Left hindlimb (tissue), 1 donor: ENCODE measurements at places on chromosomes 12 and 14.

- no peak for DNase-seq
Observed at GRCh38 chr12:118655588-118655987, 279.2 kb downstream of the SUDS3 start.

- no peak for DNase-seq
Observed at GRCh38 chr14:24054324-24054641, 2.5 kb downstream of the CARMIL3 start.

GRCh38 chr12:61810486-61810885 is 449.7 kb upstream of the USP15 start:
- no peak for DNase-seq

DNA sequence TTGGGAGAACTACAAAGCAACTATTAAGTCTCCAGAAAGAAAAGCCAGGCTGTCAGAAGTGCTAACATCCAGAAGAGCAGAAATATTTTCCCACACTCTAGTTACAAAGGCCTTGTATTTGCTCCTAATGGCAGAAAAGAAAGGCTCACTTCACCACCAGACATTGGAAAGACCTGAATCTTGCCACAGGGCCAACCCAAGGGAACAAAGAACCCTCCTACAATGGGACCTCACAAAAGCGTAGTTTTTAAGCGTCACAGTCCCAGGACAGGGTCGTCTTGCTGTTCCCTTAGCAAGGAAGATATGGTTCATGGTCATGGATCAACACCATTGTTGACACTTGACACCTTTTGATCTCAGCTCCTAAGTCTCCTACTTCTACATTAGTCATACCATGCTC is 119.1 kb downstream of the RPS29 start:
- DNase-seq, result no peak

DNA sequence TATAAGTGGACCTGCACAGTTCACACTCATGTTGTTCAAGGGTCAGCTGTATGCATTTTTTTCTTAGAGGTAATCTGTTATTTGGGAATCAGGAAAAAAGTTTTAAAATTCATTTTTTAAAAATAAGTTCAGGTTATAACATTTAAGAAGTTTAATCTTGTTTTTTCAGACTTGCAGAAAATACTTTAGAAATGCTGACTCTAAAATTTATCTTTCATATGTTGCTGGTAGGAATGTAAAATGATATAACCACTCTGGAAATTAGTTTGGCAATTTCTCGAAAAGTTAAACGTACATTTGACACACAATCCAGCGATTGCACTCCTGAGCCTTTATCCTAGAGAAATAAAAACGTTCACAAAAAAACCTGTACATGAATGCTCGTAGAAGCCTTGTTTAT is 4.7 kb downstream of the VRK1 start:
- DNase-seq, result no peak

- no peak for DNase-seq
Observed at GRCh38 chr14:73223049-73223448, 14.3 kb upstream of the PAPLN start.

- DNase-seq, result no peak
Observed at GRCh38 chr14:93727039-93727740, 61.1 kb downstream of the PRIMA1 start.

DNA sequence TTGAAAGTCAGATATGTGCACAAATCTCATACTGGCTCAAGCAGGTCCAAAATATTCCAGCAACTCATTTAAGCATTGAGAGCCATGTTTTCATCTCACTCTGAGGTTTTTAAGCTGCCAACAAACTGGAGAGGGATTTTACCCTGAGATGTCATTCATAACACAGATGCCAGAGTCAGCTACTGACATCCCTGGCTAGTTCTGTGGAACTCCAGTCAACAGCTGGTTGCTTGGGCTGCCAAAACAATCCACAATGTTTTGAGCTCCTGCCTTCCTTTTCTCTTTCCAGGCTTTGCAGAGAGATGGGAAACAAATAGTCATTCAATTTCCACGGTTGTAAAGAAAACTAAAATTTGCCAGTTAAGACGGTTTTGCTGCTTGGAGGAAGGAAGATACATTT is 621.2 kb upstream of the FBXO33 start:
- DNase-seq, result peak; percentile 55

DNA sequence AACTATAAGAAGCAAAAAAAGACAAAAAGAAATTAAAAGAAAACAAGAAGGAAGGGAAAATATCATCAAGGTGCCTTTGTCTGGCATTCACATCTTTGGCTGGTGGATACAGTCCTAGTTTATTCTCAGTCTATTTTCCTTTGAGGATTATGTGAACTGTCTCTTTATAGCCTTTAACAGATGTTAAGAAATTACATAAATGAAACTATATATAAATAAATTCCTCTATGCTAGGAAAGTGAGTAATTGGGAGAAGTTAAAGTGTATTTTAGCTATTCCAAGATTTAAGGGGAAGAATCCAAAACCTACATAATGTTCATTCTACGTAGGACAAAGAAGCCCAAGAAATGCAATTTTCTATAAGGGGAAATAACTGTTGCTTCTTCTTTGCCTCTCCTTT is 316.3 kb downstream of the ADAMTS20 start:
- no peak for DNase-seq

DNA sequence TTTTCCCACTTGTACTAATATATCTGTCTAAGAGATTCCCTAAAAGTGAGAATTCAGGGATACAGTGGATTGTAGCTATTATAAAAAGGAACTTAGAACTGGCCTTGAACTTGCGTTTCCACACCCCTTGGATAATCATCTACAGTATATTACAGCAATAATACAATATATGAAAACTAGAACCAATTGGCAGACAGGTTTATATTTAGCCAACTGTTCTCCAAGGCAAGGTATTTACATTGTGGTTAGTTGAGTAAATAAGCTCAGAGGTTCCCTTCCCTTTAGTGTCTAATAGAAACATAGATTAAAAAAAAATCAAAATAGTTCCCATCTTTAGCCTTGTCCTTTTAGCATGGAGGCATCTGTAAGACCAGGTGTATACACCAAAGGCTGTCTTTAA is 42.1 kb downstream of the LIMA1 start:
- no peak for DNase-seq

DNA sequence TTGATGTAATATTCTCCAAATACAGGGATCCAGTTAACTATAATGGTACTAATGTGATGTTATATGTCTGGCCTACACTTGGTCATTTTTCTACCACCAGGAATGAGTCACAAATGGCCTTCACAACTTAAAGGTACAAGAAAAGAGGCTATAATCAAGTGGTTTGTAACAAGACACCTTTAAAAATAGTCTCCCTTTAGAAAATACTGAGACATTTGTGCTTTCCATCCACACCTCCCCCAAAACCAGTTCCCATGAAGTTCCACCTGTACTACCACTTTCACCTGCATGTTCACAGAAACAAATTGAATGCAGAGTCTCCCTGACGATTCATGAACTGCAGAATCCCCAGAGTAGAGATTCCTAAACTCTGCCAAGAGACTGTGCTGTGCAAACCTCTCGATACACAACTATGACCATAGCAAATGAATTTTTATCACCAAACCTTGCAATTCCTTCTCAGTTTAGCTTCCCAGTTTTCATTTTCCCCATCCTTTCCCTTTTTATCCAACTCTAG is 6.0 kb downstream of the BTG1 start:
- DNase-seq, result no peak

GRCh38 chr12:39831587-39832315 is 212.1 kb upstream of the ABCD2 start:
- no peak for DNase-seq

GRCh38 chr14:76277586-76278130 is 98.3 kb upstream of the ESRRB start:
- DNase-seq, result no peak

DNA sequence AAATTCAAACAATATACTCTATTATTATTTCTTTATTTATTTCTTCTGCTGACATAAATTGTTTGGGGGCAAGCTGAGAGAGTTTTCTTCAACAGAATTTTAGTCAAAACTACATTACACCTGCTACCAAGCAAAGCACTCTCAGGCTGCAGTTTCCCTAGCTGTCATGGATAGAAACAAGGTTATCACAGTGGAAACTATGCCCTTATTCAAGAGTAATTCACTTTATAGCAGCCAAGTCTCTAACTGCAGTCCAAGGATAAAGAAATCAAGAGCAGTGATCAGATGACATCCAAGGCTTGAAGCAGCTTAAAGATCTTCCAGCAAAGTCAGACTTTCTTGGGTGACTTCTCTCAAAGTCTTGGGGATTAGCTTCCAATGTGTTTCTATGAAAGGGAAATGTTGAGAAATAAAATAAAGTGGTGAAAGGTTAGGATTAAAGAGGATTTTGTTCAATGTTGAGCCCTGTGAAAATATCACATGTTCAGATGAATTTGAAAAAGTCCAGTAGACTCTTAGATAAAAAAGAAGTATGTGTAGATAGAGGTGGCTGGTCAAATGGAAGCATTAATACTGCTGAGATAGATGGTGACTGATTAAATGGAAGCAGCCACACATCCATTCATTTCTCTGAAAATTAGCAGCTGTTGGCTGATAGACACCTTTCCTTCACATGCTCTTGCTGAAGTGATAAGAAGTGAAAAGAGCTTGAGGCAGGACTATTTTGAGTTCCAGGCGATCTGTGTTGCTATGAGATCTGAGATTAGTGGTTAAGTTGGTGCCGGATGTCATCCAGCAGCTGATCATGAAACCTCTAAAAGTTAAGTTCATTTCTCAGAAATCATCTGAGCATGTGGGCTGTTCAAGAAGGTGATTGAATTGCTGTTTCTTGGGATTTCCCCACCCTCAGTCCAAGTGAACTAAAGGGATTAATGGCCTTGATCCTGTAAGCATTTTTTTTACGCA is 257.8 kb upstream of the BTG1 start:
- DNase-seq, result no peak
